ENCODE measurements at places on chromosomes 1 and 21.

GRCh38 chr1:230401101-230401500, 25.0 kb downstream of the PGBD5 start:
- DNase-seq, result no peak

DNA sequence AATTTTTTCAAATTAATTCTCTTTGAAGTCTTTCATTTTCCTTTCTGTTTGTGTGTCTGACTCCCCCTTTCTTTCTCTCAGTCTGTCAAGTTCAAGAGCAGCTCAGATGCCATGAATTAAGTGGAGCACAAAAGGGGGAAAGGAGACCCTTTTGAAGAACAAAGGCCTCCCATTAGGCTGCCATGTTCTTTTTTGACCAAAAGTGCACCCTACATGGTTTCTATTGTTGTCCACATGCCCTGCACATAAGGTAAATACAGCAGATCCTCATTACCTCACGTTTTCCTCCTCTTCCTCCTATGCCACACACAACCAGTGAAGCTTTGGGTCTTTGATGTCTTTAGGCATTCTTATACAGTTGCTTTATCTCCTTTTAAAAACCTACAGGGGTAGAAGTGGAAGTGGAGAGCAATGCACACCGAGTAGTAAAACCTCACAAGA, 47.7 kb downstream of the POU2F1 start:
- DNase-seq, result no peak

DNA sequence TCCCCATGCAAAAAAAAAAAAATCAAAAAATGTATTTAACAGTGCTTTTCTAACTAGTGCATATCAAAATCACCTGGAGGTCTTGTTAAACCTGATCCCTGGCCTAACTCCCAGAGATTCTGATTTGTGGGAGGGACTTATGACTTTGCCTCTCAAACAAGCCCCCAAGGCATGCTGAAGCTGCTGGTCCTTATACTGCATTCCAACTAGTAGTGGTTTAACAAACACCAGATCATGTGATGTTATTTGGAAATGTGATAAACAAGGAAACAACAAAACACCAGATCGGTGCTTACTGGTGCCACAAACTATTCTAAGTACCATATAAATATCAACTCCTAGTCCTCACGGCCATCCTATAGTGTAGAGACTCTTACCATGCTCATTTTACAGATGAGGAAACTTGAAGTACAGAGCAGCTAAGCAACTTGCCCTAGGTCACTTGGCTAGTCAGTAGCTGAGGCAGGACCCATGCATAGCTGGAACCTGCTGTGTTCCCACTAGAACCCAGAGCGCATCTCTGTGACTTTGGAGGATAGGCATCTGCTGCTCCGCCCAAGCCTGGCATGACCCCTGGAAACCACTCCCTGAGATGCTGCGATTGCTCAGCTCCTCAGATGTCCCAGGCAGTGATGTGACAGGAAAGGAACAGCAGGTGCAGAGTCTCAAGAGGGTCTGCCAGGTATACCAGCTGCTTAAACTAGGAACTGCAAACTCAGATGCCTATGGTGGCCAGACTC, 38.1 kb downstream of the SOX13 start:
- no peak for DNase-seq

DNA sequence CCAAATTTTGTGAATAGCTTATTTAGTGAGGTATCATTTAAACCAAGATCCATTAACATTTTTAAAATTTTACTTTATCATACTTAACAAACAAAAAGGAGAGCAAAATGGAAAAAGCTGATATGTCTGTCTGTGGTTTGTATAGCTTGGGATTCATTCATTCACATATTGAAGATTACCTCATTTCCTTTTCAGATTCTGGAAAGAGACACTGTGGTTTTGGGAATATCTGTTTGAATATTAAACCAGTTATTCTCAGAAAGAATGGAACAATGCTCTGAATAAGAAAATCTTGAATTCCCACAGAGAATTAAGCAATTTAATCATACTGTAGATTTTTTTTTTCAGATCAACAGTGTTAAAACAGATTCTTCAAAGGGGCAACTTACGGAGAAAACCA, 93.8 kb upstream of the PRDX6 start:
- DNase-seq, result no peak

GRCh38 chr1:37438869-37439343, 35.5 kb upstream of the ZC3H12A start:
- peak; percentile 34 for DNase-seq

DNA sequence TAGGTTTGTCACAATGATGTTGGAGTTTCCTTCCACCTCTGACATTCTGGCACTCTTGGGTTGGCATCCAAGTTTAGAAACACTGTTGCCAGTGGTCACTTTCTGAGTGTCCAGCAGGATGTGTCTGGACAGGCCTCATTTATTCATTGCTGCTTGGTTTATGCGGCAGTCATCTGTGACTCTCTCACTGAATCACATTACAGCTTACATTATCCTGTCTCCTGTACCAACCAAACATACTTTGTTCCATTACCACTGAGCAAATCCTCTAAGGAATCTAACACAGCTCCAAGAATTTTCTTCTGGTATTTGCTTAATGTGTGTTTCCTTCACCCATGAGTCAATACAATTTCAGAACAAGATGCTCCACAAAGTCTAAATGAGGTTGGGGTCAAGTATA, 19.9 kb downstream of the SGIP1 start:
- no peak for DNase-seq

- no peak for DNase-seq
Observed at GRCh38 chr1:240515505-240515904, 96.5 kb downstream of the GREM2 start.

- DNase-seq, result no peak
Observed at GRCh38 chr21:45396620-45396995, 8.4 kb upstream of the COL18A1 start.

DNA sequence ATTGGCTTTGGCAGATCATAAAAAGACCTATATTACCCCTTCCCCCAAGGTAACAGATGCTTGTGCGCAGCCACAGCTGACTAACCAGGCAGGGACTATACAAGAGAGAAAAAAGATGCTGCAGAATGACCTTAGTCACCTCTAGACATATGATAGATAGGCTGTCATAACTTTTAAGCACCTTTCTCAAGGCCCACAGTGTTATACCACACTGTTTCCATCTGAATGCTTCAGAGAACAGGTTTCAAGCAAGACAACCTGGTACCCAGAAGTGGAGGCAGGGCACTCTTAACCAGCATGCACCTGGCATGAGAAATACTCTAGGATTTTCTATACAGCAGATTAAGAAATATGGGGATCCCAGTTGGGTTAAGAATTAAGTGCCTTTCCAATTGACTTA, 12.8 kb upstream of the OVAAL start:
- no peak for DNase-seq

DNA sequence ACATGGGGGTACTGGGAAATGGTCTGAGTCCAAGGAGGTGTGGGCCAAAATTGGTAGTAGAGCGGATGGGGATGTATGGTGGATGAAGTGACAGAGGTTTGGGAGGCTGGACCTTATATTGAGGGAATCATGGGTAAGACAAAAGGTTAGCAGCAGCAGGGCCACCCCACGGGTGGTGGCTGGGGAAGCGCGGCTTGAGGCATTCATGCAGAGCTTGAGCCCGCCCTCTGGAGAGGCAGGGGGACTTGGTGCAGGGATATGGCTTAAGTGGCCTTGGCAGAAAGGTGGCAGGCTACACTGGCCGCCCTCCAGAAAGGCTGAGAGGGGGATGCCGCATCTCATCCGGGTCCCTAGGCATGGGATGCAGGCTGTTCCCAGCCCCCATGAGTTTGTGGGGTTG, 31.5 kb downstream of the HMGB4 start:
- DNase-seq, result peak; percentile 18

GRCh38 chr21:33791073-33791472, 124.5 kb downstream of the ATP5PO start:
- no peak for DNase-seq

DNA sequence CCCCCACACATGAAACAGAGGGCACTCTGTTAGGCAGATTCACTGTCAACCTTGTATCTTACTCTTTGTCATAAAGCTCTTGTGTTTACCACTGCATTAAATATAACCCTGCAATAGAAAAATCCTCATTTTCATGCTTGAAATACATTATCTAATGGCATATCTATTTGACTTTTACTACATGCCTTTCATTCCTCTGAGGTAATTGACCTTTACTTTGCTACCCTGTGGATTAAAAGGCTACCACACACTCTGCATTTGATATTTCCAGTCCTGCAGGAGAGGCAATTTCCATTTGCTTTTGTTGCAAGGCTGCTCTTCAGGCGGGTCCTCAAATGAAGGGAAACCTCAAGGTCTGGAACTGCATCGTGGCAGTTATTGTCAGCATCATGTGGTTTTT, 238.0 kb downstream of the NTNG1 start:
- no peak for DNase-seq

DNA sequence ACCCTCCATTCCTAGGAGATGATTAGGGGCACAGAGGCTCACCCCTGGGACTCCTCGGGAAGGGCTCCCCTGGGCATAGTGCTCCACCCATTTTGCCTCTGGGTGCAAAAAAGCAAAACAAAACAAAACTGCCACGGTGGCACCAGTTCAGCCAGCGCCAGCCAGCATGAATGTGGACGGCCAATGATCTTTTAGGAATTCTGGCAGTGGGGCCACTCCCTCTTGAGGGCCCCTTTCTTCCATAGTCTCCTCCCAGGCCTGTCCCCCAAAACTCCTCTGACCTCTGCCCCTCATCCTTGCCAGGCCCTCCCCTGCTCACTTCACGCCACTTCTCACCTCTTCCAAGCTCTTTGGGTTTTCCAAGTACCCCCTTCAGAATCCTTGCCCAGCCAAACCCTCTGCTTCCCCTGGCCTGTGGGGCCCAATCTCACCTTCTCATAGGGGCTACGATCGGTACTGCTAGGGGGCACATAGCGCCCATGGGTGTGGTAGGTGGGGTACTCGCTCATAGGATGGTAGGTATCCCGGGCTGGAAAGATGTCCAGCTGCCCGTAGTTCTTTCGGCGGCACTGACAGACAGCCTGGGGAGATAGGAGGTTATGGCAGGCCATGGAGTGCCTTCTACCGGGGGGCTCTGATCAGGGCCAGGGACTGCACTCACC, 13.3 kb downstream of the TRIM46 start:
- DNase-seq, result no peak

DNA sequence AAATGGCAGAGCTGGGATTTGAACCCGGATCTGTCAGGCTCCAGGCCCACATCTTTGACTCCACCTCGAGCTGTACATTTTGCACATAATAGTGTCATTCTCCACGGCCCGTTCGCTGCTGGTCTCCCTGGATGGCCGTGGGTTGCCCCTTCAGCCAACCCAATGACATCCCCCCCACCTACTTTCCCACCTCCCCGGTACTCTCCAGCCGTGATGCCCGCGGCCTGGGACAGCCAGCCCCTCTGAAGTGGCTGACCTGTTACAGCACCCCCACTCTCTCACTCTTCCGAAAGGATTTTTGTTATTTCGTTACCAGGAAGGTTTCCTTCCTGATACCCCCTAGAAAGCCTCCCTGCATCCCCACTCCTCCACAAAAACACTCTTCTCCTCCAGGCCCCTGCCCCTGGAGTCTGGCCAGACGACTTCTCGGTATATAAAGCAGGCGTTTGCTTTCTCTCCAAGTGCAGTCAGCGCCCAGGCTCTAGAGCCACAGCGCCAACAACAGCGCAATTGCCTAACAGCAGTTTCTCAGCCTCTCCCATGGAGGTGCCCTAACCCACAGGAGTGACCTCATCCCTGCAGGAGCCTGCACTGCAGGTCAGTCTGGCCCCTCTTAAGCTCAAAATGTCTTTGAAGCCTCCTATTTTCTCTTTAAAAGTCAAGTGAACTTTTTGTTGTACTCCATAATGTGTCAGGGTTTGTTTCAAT, 14.5 kb upstream of the GJB5 start:
- DNase-seq, result peak; percentile 70

DNA sequence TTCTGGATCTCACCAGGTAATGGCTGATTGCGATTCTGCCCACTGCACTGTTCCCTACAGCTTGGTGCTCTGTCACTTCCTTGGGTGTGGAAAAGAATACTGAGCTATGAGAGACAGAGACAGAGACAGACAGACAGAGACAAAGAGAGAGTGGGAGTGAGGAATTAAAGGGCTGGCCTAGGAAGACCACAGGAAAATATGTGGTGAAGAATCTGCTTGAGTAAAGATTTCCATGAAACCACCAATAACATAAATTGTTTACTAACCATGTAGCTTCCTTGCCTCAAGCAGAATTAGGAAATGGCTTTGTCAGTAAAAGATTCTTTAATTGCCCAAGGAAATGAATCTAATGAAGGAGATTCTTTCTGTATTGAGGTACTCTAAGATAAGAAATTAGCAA, 54.4 kb downstream of the MPZL1 start:
- no peak for DNase-seq

- no peak for DNase-seq
Observed at GRCh38 chr1:17193222-17194132, 11.5 kb upstream of the PADI1 start.

DNA sequence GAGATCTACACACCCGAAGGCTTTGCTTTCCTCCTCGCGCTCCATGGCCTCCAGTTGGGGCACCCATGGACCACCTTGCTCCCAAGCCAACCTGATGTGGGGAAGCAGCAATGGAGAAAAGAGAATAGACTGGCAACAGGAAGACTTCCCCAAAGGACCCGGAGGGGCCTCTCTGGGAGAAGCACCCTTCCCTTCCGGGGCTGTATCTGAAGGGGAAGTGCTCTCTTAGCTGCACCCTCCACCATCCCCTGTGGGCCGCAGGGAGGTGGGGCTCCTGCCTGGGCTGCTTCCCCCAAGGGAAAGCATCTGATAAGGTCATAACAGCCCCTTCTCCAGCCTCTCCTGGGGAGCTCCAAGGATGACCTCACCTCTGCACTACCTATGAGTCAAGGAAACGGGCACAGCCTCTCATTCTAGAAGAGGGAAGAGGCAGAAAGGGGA, 100.2 kb downstream of the RIPK4 start:
- no peak for DNase-seq

GRCh38 chr1:184980726-184981125, 6.4 kb upstream of the NIBAN1 start:
- no peak for DNase-seq

GRCh38 chr21:33789697-33790096, 125.9 kb downstream of the ATP5PO start:
- DNase-seq, result no peak

GRCh38 chr1:194062526-194062925, 876.1 kb upstream of the B3GALT2 start:
- DNase-seq, result no peak

DNA sequence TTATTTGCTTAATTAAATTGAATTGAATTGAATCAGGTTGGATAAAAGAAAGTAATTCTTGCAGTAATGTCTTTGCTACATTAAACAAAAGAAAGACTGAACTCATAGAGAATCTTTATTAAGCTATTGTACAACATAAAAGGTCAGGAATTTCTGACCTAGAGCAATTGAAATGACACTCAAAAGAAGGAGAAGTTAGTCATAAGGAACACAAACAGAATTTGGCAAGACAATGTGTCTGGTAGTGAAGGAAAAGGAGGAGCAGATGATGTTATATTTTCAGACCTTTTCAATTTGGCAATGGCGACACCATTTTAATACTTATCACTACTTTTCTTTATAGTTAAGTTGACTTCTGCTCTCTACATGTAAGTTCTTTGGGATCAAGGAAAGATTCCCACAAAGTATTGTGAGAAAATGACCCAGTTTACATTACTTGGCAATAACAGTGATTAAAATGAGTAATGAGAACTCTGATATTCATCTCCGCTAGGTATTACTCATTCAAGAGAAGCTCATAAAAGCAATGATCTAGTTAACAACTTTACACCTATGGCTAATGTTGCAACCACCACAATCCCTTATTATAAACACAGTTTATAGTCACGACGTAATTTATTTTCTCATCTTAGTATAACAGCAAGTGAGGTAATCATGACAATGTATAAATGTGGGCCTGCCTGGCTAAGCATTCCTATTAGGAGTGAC, 14.7 kb upstream of the KRTAP21-1 start:
- no peak for DNase-seq

Data from neural progenitor cell (in vitro differentiated cells).